Activated naive CD4-positive, alpha-beta T cell (primary cell): ENCODE measurements at places on chromosomes 5 and 9.

DNA sequence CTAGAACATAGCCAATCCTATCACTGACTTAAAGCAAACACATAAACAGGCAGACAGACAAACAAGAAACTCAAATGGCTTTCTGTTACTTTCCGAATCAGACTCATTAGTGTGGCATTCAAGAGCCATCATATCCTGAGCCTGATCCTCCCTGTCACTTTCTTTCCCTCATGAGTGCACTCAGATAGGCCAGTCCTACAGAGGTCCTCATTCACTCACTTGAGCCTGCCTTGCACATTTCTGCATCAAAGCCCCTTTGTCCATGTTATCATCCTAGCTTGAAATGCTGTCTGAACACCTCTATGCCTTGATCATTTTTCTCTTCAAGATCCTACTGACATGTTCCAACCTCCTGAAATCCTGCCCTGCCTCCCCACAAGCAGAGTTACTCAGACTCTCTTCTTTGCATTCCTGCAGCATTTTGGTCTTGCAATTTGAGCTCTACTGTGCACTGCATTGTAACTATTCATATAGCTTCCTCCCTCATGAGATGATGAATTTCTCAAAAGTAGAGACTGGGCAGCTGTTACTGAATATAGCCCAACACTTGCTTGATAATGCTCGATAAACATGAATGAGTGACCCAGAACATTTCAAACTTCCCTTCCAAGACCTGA is 126.9 kb downstream of the PALM2AKAP2 start:
- DNase-seq: no peak

GRCh38 chr9:35757226-35757891 is 3.3 kb upstream of the MSMP start:
- no peak for DNase-seq

DNA sequence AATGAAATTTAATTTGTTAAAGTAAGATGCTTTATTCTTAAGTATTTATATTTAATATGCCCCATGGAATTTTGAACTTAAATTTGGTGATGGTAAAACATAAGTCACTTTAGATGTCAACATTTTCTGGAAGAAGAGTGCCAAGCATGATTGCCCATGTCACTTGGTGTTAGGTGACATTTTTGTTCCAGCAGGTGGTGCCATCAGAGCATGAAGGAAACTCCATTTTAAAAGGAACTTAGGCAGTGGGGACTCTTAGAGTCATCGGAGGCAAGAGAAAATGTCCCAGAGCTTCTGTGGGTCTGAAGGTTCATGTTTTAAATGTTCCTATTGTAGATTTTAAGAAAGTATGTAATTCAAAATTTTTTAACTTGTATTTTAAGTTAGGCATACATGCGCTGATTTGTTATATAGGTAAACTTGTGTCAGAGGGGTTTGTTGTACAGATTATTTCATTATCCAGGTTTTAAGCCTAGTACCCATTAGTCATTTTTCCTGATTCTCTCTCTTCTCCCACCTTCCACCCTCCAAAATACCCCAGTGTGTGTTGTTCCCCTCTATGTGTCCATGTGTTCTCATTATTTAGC is 789.3 kb downstream of the SEMA5A start:
- DNase-seq: no peak

GRCh38 chr9:121582641-121583040 is 68.8 kb upstream of the DAB2IP start:
- no peak for DNase-seq

GRCh38 chr5:60493372-60493771 is 206.6 kb downstream of the DEPDC1B start:
- DNase-seq: no peak

GRCh38 chr9:129121483-129121882 is 10.3 kb downstream of the PTPA start:
- no peak for DNase-seq

- no peak for DNase-seq
These were observed 110.5 kb downstream of the MEGF10 start for GRCh38 chr5:127400946-127401670.

DNA sequence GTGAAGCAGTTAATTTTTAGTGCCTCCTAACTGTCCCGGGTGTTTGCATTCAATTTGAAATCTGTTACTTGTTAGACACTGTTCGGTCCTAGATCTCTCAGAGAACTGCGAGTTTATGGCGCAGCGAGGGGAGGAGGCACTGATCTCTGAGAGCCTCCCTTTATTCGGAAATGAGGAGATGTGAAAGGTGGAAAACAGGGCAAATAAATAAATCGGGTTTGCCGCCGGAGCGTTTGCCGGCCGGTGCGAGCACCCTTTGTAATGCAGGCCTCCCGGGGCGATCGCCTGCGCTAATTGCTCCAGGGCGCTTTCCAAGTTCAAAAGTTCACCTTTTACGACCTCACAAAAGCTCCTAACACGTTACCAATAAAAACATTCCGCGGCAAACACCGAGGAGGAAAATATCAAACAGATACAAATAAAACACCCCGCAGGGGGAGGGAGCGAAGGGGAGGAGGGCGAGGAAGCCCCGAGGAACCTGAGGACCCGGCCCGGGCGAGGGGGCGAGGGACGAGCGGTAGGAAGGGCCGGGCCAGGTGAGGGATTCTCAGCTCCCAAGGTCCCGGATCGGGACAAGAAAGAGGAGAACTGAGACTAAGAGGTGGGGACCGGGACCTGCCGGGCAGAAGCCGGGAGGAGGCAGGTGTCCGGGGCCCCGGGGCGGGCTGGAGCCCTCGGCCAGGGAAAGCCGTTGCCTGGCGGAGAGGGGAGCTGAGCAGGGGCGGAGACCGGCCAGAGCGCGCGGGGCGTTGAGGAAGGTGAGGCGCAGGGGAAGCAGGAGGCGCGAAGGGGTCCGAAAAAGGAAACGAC is 1.4 kb downstream of the NR6A1 start:
- DNase-seq: no peak

- DNase-seq: no peak
These were observed 42.0 kb downstream of the THBS4 start for GRCh38 chr5:80077051-80077714.

DNA sequence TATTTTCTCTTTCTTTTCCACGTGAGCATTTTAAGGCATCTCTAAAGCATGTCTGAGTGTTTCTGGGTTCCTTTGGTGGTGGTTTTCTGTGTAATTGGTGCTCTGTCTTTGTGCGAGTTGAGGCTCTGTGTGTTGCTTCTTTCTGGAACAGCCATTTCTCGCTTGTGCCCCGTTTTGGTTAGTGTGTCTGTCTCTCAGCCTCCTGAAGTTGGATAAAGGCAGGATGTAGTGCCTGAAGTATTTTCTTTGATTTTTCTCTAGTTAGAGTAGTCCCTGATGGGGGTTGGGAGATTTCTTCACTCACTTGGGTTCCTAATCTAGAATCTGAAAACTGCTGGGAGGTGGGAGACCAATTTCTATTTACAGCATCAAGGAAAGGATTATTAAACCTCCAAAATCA is 129.7 kb upstream of the TMEM161B start:
- DNase-seq: no peak

DNA sequence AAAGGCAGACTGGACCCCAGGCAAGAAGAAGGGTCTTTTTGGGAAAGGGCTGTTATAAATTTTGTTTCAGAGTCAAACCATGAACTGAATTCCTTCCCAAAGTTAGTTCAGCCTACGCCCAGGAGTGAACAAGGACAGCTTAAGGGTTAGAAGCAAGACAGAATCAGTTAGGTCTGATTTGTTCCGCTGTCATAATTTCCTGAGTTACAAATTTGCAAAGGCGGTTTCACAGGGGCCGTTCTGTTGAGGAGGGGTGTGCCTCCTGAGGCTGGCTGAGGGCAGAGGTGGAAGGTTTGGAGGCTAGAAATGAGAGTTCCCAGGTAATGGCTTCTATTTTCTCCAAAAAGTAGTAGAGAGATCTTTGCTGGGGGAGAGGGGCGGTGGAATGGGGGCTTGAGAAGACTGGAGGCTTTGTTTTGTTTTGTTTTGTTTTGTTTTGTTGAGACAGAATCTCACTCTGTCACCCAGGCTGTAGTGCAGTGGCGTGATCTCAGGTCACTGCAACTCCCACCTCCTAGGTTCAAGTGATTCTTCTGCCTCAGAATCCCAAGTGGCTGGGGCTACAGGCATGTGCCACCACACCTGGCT is 4.1 kb upstream of the CERCAM start:
- DNase-seq: no peak

DNA sequence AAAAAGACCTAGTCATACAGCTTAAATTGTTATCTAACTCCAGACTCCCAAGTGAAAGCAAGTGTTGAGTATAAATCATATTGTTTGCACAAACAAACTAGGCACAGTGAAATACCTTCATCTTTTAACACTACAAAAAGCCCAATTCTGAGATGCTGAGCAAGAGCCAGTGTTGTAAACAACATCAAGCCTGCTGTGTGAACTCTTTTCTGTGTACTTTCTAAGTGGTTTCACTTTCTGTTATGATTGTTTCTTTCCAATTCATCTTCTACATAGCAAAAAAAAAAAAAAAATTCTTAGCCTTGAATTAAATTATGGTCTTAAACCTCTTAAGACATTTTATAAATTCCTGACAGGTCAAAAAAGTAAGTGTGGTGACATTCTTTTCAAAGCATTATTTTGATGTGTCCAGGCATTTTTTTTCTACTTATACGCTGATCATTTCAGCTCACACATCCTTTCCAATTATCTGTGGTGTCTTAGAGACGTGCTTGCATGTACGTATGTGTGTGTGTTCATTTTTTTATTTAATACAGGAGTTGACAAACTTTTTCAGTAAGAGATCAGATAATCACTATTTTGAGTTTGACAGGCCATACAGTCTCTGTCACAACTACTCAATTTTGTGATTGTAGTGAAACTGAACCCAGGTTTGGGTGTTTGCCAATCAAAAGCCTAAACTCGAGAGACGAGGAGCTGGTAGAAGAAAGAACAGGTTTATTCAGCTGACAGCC is 556.1 kb downstream of the CDH9 start:
- no peak for DNase-seq

DNA sequence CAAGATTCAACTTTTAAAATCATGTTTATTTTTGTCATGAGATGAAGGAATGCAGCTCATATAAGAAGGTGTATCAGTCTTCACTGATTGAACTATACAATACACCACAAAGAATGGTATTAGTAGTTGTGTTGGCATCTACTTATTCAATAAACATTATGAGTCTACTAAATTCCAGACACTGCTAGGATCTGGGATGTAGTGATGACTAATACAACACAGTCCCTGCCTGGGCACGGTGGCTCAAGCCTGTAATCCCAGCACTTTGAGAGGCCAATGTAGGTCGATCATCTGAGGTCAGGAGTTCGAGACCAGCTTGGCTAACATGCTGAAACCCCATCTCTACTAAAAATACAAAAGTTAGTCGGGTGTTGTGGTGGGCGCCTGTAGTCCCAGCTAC is 171.4 kb upstream of the NFIB start:
- no peak for DNase-seq

DNA sequence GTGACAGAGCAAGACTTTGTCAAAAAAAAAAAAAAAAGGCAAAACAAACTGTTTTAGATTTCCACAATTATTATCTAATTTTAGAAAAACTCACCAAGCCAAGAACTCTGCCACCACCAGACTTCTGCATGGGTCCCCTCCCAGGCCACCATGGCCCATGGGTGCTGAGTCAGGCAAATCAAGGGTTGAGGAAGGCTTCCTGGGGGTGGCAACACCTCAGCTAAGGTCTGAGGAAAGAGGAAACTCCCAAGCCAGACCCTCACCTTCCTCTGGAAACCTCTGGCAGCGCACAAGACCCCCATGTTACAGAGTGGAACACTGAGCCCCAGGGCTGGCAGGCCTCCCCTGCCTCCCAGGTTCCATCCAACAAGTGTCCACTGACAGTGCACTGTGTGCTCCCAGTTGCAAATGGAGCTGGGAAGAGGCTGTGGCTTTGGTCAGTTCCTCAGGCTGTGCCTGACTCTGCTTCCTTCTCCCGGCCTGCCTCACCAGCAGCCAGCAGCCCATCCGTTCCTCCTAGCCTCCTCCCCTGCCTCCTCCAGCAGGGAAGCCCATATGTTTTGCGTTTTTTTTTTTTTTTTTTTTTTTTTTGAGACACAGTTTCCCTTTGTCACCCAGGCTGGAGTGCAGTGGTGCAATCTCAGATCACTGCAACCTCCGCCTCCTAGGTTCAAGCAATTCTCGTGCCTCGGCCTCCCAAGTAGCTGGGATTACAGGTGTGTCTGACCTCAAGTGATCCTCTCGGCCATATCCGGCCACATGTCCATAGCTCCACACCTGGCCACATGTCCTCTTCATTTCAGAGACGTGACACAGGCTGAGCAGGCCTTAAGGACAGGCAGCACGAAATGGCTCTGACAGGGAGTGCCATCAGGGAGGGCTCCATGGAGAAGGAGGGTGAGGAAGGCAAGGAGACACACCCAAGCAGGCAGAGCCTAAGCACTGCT is 3.5 kb upstream of the SUSD3 start:
- no peak for DNase-seq

DNA sequence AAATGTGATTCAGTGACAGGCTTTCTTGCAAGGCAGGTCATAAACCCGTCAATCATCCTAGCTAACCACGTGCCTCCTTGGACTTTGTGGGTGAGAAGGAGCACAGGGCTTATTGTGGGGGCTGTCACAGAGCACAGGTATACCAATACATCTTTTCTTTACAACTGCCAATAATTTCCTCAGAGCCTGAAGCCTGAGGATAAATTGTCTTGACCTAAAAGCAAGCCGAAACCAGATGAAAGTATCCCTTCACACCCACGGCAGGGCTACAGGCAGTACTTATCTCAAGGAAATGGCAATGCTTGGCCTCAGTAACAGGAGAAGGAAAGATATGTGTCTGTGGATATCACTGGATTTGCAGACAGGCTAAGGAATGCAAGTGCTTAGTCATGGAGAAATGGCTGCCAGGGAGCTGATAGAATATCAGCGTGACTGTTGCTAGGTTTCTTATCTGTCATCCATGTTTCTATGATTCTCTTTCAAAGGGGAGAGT is 90.3 kb upstream of the ZNF366 start:
- DNase-seq: no peak

DNA sequence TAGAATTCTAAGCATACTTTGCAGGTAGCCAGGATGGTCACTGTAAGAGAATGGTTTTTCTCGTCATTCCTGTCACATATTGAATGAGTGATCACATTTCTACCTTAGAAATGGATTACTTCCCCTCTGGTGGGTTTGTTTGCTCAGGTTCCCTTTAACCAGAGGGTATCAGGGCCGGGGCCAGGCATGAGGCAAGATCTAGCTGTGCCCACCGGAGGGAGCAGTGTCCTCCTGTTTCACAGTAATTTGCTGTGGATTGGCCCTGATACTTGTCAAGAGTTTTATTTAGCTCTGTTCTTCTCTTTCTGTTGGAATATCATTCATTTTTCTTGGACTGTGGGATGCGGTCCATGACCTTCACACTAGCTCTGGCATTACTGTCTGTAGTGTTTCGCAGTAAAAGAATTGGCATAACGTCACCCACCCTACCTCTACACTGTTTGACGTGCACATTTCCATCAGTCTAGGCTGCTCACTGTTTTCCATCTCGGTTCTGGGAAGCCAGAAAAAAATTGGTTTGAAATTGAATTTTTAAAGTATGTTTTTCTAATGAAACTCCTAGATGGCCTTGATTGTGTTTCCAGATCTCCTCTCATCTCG is 42.4 kb upstream of the ZBED3 start:
- DNase-seq: no peak

- DNase-seq: no peak
These were observed 74.0 kb upstream of the PRLR start for GRCh38 chr5:35304291-35304690.
